SJCRH30 (cell line): ENCODE measurements at places on chromosomes 4 and X. TPM values are rescaled to one million over a fixed set of nuclear protein-coding genes. Genes with fewer than 3 reads are reported as not detected.

- no peaks in the 10 kb centered on the region for H3K27me3 ChIP-seq
- H3K36me3 ChIP-seq = no peaks in the 10 kb centered on the region
- H3K4me3 ChIP-seq = no peak overlapping the region
Measured at GRCh38 chrX:48102874-48103374, 27.5 kb upstream of the SPACA5B start.

GRCh38 chr4:181968371-181968770, 274.8 kb upstream of the TENM3 start:
- no peaks in the 10 kb centered on the region for H3K27me3 ChIP-seq
- no peak overlapping the region for H3K27ac ChIP-seq
- no peak for DNase-seq

- no peaks in the 10 kb centered on the region for H3K4me1 ChIP-seq
- no peak overlapping the region for H3K27ac ChIP-seq
- DNase-seq = no peak
- no peak overlapping the region for H3K4me3 ChIP-seq
- H3K36me3 ChIP-seq = no peaks in the 10 kb centered on the region
Measured at GRCh38 chrX:15911734-15912550, 57.3 kb upstream of the AP1S2 start.

Gene PSAPL1
- not detected in 2 replicates for total RNA-seq

Gene NXT2
- total RNA-seq = 15.2 and 15.4 TPM in 2 replicates

Gene TSC22D3
- total RNA-seq = 27.0 and 29.0 TPM in 2 replicates

Gene AKAP4
- not detected in 2 replicates for total RNA-seq

Gene FGB
- not detected in 2 replicates for total RNA-seq

Gene DCHS2
- 0.30 and 0.45 TPM in 2 replicates for total RNA-seq

Gene ARSJ
- 4.4 and 6.2 TPM in 2 replicates for total RNA-seq

Gene EPHA5
- 7.8 and 8.7 TPM in 2 replicates for total RNA-seq

Gene ATP2B3
- total RNA-seq = 0.05 and 0.06 TPM in 2 replicates

Gene PALLD
- total RNA-seq = 47.3 TPM in 2 replicates

Gene ZAR1
- total RNA-seq = 0.10 TPM in 1 of 2 replicates, not detected in the other

Gene FABP2
- total RNA-seq = not detected in 2 replicates

Gene ARL9
- 0.08 and 0.13 TPM in 2 replicates for total RNA-seq

Gene ARMCX2
- total RNA-seq = 164 and 172 TPM in 2 replicates
